ENCODE measurements at places on chromosomes 4 and X. TPM values are rescaled to one million over a fixed set of nuclear protein-coding genes. Genes with fewer than 3 reads are reported as not detected.

DNA sequence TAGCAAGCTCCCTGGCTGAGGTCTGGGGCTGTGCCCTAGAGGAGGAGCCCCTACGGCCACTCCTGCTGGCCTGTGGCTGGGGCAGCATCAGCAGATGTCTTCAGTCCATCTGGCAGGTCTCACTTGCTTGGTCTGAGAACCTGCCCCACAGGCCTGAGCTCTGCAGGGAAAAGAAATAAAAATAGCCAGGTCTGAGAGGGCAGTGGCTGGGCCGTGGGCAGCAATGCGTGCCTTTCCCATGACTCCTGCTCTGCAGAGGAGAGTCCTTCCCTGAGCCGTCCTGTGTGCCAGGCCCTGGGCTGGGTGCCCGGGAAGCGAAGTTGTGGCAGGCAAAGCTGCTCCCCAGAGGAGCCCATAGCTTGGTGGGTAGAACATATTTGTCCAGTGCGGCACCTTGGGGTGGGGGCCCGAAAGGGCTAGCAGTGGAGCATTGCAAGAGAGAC, 11.3 kb upstream of the KIAA0232 start:
- H3K27ac ChIP-seq = no peak overlapping the region
- H3K27me3 ChIP-seq = peaks cover 14% of the 10 kb centered on the region
- peaks cover 23% of the 10 kb centered on the region for H3K4me1 ChIP-seq
- H3K4me3 ChIP-seq = no peak overlapping the region
- no peaks in the 10 kb centered on the region for H3K36me3 ChIP-seq
- DNase-seq = no peak

DNA sequence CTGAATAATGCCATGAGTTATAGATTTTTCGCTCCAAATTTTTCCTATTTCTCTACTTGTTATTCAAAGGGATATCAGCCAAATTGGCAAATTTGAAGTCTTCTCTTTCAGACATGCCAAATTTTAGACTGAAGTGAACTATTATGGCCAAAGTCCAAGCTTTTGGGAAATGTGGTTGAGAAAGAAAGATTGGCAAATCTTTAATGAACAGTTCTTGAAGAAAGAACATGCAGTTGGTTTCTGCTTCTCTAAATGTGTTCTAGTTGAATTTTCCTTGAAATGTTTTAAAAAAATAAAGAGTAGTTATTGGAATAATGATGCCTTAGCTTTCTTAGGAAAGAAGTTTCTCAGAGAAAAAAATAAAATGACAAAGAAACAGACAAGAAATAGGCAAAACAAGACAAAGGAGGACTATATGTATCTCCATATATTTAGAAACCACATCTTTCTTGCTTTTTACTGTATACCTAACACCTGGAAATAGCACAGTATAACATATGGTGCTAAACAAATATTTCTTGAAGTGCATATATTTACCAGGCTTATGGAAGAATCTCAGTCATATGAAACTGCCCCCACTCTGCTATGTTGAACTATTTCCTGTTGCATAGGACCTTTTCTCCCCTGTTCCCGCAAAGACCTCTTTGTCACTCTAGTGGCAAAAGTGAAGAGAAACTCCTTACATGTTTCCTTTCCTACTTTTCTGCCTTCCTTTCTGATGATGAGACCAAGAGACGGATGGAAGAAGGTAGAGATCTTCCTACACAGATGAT, 250.0 kb downstream of the ARHGAP24 start:
- H3K27ac ChIP-seq = no peak overlapping the region
- peaks cover 9% of the 10 kb centered on the region for H3K4me1 ChIP-seq
- H3K27me3 ChIP-seq = no peaks in the 10 kb centered on the region
- H3K36me3 ChIP-seq = no peaks in the 10 kb centered on the region
- H3K4me3 ChIP-seq = no peak overlapping the region
- DNase-seq = no peak

DNA sequence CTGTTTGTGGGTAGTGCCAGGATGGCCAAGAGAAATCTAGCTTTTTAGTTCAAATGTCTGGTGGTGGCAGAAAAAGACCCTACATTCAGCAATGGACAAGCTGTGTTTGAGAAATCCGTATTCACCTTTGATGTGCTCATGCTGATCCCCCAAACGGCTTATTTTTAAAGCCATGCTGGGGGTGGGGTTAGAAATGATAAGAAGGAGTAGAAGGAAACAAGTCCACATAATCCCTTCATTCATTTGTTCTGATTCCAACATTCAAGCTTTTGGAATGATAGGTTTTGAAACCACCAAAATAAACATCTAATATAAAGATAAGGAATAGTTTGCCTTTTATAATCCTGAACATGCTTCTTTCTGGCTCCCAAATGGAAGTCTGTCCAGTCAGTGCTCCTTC, 92.0 kb upstream of the DKK2 start:
- H3K4me1 ChIP-seq = no peaks in the 10 kb centered on the region
- no peak for DNase-seq
- no peak overlapping the region for H3K27ac ChIP-seq
- no peak overlapping the region for H3K4me3 ChIP-seq
- H3K36me3 ChIP-seq = no peaks in the 10 kb centered on the region
- H3K27me3 ChIP-seq = no peaks in the 10 kb centered on the region

- no peaks in the 10 kb centered on the region for H3K36me3 ChIP-seq
- no peaks in the 10 kb centered on the region for H3K27me3 ChIP-seq
- no peak overlapping the region for H3K27ac ChIP-seq
- no peak overlapping the region for H3K4me3 ChIP-seq
- no peak for DNase-seq
Observed at GRCh38 chr4:4299006-4299405, 9.0 kb downstream of the ZBTB49 start.

DNA sequence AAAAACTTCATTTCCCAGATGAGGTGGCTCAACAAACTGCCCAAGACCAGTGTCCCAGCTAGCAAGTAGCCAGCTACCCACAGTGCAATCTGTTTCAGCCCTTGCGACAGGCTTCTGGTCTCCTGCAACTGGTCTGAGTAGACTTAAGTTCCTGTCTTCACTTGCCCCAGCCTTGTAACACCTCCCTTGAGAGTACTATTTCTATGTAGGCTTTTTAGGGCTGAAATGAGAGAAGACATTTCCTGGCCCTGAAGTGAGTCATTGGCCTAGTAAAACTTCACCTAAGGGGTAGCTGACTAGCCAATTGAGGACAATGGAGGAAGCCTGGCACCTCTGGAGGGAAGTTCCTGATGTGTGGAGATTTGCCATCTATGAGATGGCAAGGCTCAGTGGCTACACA, 80.1 kb upstream of the STIM2 start:
- no peak for DNase-seq
- H3K36me3 ChIP-seq = no peaks in the 10 kb centered on the region
- H3K4me1 ChIP-seq = no peaks in the 10 kb centered on the region

MAML3 gene
- 3.8 TPM for total RNA-seq

COX7B2 gene
- total RNA-seq = not detected

ARMCX6 gene
- 35.0 TPM for total RNA-seq

TRAPPC2 gene
- 25.1 TPM for total RNA-seq

SCML2 gene
- total RNA-seq = 1.4 TPM

VSIG1 gene
- total RNA-seq = 2.6 TPM

Measured in Calu3 (cell line).